Bone marrow (tissue), 2 donors: ENCODE measurements at places on chromosomes 1 and 21.

DNA sequence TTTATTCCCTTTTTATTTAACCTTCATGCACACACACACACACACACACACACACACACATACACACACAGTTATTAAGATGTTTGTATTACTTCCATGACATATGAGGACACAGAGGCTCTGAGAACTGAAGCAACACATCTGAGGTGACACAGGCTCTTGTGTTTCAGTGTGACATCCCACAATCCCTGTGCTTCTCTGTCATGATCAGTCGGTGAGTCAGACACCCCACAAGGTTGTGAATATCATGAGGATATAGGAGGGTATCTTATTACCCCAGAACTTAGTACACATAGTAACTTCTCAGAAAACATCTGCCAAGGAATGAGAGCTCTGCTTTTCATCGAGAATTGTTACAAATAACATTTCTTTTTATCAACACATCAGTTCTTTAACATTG, 459.3 kb downstream of the PLPP3 start:
- DNase-seq, result no peak

- no peak for DNase-seq
Observed at GRCh38 chr1:54803761-54804470, 2.8 kb upstream of the TTC22 start.

DNA sequence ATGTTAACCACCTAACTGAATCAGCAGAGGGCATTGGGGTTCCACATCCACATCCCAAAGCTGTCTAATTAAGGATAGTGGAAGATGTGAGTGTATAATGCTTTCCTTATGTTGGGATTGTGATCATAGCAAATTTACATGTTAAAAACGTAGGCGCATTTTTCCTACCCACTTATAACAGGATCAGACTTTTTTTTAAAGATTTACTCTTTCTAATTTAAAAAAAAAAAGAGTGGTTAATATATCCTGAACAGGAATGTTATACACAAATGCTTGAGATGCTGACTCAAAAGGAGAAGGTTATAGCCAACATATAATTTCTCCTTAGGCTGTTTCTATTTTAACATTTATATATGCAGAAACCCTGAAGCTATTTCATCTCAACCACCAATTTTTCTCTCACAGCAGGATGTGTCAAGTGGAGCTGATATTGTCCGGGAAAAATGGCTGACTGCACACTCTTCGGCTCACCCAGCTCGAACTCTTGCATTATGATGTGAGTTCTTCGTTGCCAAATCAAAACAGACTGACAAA, 40.3 kb downstream of the RGS5 start:
- DNase-seq, result no peak

DNA sequence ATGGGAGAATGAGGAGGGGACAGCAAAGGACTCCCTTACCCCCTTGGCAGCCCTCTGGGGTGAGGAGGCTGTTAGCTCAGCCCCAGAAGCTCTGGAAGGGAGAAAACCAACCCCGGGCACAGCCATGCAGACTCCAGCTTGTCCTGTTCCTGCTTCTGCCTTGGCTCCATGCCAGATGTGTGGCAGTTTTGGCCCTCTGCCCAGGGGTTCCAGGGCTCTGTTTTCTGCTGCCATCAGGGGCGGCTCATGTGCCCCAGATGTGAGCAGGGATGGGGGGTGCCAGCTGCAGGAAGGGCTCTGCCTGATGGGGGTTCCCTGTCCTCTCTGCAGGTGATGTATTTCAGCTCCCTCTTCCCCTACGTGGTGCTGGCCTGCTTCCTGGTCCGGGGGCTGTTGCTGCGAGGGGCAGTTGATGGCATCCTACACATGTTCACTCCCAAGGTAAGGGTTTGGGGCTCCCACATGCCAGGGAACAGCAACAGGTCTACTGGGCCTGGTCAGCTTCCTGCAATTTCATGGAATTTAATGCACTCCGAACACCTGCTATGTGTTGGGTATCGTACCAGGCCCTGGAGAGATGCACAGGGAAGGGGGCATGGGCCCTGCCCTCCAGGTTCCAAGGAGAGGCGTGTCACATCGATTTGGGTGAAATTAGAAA, 26.1 kb downstream of the SLC6A17 start:
- no peak for DNase-seq

- DNase-seq, result no peak
Observed at GRCh38 chr1:178928976-178929375, 58.1 kb upstream of the ANGPTL1 start.

- no peak for DNase-seq
Observed at GRCh38 chr21:36783612-36784374, 84.9 kb downstream of the SIM2 start.

DNA sequence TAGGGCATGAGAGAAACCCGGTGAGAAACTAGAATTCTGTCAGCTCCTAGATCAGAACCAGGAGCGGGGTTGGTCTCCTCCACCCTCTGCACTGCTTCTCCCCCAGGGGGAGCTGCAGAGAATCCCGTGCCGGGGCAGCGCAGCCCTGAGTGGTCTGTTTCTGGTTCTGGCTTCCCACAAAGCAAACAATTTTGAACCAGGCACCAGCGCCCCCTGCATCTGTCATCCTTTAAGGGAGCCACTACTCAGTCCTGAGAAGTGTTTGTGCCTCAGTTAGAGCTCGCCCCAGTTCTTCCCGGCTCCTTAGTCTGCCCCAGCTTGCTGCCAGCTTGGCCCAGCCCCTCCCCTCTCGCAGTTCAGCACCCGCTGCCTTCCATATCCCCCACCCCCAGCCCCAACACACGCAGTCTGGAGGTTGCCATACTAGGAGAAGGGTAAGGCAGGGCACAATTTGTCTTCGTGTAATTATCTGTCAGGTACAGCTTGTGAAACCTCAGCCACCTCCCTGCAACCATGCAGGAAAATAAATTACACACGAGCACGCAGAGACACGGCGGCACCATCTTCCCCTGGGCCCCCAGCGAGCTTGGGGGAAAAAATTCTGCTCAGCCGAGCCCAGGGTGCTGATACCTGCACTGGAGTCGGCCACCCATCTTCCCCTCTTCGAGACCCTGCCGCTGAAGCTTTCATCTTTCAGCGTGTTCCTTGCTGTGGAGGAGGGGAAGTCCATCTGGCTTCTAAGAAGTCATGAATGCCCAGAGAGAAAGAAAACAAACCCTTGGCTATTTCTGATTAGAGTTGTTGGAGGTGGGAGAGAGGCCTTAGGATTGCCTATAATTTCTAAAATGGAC, 62.6 kb upstream of the CD1D start:
- DNase-seq, result no peak

DNA sequence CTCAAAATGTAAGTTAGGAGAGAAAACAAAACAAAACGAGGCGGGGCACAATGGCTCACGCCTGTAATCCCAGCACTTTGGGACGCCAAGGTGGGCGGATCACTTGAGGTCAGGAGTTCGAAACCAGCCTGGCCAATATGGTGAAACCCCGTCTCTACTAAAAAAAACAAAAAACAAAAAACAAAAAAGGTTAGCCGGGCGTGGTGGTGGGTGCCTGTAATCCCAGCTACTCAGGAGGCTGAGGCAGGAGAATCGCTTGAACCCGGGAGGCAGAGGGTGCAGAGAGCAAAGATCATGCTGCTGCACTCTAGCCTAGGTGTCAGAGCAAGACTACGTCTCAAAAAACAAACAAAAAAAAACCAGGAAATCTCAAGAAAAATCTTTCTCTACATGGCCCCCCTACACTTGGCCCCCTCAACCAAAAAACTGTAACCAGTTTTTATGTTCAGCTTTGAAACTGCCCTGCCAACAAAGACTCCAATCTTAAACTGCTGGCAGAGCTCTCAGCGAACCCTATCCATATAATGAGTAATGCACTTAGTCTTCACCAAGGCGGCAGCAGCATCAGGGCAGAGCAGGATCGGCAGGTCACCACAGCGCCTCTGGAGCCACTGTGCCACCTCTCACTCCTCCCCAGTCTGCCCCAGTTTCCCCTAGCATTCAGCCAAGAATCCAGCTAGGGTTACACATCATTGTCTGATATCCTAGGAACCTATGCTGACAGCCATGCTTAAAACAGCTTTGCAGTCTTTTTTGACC, 71.7 kb downstream of the JAK1 start:
- DNase-seq, result no peak

GRCh38 chr1:42978317-42979035, 19.8 kb upstream of the SLC2A1 start:
- no peak for DNase-seq

DNA sequence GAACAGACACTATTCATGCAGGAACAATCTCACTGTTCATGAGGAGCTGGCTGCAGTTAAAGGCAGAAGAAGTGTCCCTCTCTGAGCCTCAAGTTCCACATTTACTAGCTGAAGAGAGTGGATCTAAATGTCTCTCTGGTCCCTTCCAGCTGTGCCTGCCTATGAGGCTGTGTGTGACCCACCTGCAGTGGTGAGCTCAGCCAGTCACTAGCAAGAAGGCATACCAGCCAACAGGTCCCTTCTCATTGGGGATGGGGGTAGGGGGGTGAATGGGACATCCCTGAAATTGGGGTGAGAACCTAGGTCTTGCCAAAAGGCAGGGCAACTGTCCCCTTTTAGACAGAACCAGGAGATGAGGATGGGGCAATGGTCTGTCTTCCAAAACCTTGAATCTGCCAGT, 13.6 kb downstream of the RD3 start:
- DNase-seq, result no peak

- DNase-seq, result no peak
Observed at GRCh38 chr1:154157520-154158306, 2.8 kb upstream of the NUP210L start.

DNA sequence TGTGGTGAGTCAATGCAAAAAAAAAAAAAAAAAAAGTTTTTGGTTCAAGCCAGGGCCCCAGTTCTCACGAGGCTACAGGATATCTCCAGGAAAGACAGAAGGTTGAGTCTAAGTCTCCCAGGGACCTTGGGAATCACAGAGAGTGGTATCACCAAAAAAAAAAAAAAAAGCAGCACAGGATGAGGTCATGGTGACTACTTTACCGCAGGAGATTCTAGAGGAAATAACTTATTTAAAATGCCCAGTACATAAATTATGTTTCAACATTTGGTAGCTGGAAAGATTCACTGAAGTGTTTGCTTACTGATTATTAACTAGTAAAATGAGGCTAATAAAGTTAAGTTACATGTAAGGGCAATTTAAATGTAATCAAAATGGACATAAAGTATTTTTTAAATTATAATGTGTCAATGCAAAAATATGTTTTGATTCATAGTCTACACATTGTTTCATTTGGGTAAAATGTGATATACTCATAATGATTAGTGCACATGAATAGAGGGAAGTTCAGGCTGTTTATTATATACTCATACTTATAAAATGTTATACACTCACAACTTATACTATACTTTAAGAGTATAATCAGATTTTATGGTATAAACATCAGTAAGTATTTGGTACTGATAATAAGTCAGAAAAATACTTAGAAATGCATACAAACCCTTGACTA, 84.1 kb downstream of the PLPPR5 start:
- no peak for DNase-seq

GRCh38 chr21:33817663-33818451, 97.7 kb downstream of the ATP5PO start:
- no peak for DNase-seq

GRCh38 chr1:16984717-16985116, 4.3 kb upstream of the MFAP2 start:
- no peak for DNase-seq

- DNase-seq, result no peak
Observed at GRCh38 chr1:156128654-156129597, 14.4 kb downstream of the LMNA start.

DNA sequence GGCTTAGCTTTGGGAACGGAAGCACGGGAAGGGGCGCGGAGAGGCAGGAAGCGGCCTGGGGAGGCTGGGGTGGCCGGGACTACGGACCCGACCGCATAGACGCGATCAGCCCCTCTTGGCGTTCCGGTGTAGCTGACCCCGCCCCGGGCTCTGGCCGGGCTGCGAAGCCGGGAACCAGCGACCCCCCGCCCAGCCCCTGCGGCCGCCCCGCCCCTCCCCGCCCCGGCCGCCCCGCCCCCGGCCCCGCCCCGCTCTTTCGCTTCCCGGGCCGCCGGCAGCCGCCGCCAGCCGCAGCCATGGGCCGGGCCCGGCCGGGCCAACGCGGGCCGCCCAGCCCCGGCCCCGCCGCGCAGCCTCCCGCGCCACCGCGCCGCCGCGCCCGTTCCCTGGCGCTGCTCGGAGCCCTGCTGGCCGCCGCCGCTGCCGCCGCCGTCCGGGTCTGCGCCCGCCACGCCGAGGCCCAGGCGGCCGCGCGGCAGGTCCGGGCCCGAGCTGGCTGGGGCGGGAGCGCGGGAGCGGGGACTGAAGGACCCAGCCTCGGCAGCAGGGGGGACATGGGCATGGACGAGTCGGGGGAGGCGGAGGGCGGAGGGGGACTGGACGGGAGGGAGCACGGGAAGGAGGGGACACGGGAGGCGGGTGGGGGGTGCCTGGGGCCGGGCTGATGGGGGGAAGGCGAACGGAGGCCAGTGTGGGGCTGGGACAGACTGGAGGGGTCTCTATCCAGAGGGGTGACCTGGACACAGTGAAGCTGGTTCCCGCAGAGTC, at the start of gene SELENON:
Gene SELENON, plus strand, starts transcription at position 259 of the 768 bp plus-strand sequence. Its CDS starts 38 bp downstream, at position 297.
- peak; percentile 34 for DNase-seq

- peak; percentile 70 for DNase-seq
Observed at GRCh38 chr1:26788836-26789611, 1.3 kb downstream of the PIGV start.

DNA sequence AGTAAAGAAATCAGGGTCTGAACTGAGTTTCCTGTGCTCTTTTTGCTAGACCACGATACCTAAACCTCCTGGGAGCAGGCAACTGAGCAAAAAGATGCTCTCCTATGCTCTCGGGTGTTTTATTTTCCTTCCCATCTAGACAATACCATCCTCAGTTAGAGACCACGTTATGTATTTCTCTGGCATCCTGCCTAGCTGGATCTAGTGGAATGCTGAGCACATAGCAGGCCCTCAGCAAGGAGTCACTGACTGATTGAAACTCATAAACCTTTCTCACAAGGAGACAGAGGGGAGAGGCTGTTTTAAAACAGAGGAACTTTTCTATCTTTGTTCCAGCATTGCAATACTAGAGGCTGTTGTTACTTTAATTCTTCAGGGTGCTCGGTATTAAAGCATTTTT, 168.0 kb downstream of the CYYR1 start:
- no peak for DNase-seq

DNA sequence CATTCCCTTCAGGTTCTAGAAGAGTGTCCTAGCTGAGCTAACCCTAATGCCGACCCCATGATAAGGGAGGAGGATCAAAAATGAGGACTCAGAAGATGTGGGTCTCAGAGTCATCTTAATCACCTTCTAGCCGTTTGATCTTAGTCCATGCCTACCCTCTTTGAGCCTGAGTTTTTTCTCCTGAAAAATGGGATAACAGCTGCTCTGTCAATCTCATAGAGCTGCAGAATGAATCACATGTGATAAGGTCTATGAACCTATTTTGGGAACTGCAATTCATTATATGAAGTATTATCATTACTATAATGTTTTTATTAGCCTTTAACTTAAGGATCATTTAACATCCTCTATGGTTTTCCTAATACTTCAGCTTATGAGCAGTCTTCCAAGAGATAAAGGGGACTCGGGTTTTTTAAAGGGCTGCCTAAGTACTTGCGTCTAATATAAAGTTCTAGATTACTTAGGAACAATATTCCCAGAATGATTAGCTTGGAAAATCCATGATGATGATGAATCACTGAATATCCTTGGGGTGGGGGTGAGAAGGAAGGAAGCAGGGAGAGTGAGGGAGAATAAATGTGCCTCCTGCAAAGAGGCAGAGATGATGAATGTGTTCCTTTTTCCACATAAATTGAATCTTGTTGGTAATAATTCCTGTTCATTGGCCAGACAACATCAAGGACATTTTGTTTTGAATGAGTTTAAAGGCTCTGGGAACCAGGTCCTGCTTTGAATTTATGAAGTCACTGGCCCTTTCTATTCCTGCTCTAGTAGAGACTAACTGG, 66.8 kb downstream of the COLGALT2 start:
- no peak for DNase-seq

GRCh38 chr1:25649505-25650288, 33.1 kb downstream of the MAN1C1 start:
- no peak for DNase-seq

GRCh38 chr1:64292399-64292798, 89.0 kb downstream of the UBE2U start:
- DNase-seq, result no peak
